ENCODE measurements at places on chromosomes 2 and 18.

DNA sequence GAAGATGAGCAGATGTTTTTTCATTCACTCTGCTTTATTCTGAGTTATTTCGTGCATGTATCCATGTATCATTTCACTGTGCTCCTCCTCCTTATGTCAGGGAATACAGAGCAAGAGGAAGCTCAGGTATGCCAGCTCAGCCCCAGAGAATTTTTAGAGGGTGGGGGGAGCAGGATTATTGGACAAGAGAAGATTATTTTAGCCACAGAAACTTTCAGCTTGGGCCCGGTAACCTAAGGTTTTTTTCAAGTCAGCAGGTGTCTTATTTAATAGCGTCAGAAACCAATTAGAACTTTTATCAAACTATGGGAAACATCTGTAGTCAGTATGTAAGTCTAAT is 232.9 kb upstream of the SIX3 start:
- H3K27me3 ChIP-seq, result peaks cover 15% of the 10 kb centered on the region
- DNase-seq, result no peak
- peaks cover 6% of the 10 kb centered on the region for H3K4me1 ChIP-seq

DNA sequence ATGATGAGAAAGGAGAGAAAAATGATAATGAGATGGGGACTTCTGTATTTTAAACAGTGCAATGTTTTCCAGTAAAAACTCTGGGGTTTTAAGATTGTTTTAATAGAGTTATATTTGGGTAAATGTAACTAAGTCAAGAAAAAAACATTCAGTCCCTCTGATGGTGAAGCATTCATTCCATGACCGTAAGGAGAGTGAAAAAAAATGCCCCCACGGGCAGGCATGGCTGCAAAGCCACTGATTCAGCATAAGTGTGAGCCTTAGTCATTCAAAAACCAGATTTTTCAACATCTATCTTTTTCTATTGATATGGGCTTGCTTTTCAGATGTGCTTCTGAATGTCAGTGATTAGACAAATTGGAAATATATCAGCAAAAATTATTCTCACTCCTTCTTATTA is 957.8 kb downstream of the SLC4A3 start:
- no peaks in the 10 kb centered on the region for H3K36me3 ChIP-seq
- H3K27ac ChIP-seq, result no peak overlapping the region
- DNase-seq, result no peak
- H3K27me3 ChIP-seq, result no peaks in the 10 kb centered on the region

DNA sequence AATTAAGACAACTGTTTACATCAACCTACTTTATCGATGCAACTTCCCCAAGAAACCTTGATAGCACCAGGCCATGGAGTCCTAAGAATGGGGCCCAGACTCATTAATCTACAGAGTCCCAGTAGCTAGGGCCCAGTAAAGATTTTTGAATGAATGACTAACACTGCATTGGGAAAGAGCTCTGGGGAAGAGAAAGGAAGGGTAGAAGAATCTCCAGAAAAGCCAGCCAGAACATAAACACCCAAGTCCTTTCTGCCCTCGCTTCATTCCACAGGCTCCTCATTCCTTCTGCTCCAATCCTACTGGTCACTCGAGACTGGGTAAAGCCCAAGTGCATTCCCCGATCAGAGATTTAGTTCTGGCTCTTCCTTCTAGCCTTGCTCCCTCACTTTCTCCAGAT is 44.3 kb downstream of the CYRIA start:
- H3K27me3 ChIP-seq, result peaks cover 10% of the 10 kb centered on the region
- peaks cover 17% of the 10 kb centered on the region for H3K36me3 ChIP-seq
- H3K4me3 ChIP-seq, result no peak overlapping the region

DNA sequence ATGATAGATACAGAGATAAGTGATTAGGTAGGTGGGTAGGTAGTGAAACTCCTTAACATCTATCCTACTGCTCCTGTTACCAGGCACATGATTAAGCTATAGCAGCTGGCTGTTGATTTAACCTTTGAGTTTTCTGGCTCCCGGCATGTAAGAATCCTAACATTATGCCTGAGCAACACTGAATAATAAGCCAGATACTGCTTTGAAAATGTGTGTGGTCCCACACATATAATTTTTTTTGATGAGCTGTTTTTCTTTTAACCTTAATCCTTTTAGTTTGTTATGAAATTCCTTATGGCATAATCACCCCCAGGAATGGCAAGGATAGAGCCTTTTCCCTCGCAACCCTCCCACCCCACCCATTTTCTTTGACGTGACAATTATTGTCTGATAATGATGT is 104.2 kb upstream of the NEUROD1 start:
- peaks cover 2% of the 10 kb centered on the region for H3K27me3 ChIP-seq
- no peak overlapping the region for H3K4me3 ChIP-seq
- H3K27ac ChIP-seq, result no peak overlapping the region
- DNase-seq, result no peak
- peaks cover 69% of the 10 kb centered on the region for H3K4me1 ChIP-seq

DNA sequence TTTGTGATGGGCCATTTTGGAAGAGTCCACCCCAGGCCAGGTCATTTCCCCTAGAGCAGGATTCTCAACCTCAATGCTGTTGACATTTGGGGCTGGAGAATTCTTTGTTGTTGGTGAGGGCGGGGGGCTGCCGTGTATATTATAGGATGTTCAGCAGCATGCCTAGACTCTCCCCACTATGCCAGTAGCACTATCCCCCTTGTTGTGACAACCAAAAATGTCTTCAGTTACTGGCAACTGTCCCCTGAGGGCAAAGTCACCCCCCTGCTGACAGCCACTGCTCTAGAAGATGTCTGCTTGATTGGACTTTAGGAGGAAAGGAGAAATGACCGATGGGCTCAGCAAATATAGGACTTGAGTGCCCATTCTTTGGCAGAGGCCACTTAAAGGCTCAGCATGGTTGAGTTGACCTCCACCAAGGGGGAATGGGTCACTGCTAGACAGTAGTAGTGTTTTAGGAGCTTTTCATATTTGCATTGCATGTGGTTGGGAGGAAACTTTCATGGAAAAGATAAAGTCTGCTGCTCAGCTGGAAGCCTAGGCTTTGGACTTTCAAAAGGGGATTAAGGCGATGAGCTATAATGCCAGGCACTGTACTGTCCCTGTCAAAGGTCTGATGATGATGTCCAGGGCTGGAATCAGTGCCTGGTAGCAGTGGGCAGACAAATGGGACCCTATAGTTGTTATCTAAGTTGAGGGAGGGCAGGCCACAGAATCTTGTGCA is 61.1 kb upstream of the MCFD2 start:
- peaks cover 3% of the 10 kb centered on the region for H3K27me3 ChIP-seq
- no peaks in the 10 kb centered on the region for H3K4me1 ChIP-seq
- H3K36me3 ChIP-seq, result peaks cover 20% of the 10 kb centered on the region
- no peak overlapping the region for H3K27ac ChIP-seq

DNA sequence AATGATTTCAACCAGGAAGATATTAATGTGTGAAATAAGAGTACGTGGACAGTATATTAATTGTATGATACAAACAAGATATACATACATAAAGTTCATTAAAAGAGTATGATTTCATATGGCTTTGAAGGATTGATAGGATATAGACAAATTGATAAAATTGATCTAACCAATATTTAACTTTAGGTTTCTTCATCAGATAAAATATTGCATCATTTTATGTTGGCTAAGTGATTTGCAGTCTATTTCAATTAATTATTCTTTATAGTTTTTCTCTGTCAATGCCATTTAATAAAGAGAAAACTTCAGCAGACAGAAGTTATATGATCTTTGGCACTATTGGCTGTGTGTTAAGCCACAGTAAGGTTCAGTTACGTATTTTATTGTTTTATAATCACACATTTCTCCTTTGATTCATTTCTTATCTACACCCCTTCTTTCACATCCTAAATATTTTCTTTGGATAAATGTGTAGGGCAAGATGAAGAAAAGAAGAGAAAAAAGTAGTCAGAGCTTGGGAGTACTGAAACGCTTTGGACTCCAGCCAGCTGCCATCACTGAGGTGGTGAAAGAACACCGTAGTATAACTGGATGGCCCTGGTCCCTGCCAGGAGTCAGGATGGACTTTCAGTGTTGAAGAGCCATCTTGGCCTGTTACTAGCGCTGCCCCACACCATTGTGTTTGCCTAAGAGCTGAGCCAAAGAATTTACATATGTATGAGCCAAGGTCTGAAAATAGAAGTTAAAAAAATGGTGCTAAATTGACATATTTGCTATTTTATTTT is 9.8 kb upstream of the CPS1 start:
- no peaks in the 10 kb centered on the region for H3K4me1 ChIP-seq
- DNase-seq, result no peak
- no peak overlapping the region for H3K4me3 ChIP-seq
- H3K27me3 ChIP-seq, result no peaks in the 10 kb centered on the region

GRCh38 chr2:105183555-105184323 is 57.8 kb upstream of the GPR45 start:
- peaks cover 36% of the 10 kb centered on the region for H3K4me1 ChIP-seq
- no peaks in the 10 kb centered on the region for H3K36me3 ChIP-seq
- H3K27me3 ChIP-seq, result peaks cover 13% of the 10 kb centered on the region

GRCh38 chr18:8635087-8635486 is 25.9 kb downstream of the RAB12 start:
- peaks cover 70% of the 10 kb centered on the region for H3K36me3 ChIP-seq
- H3K4me1 ChIP-seq, result no peaks in the 10 kb centered on the region
- no peak overlapping the region for H3K4me3 ChIP-seq
- H3K27me3 ChIP-seq, result no peaks in the 10 kb centered on the region
- H3K27ac ChIP-seq, result peak overlapping the region; percentile 86

DNA sequence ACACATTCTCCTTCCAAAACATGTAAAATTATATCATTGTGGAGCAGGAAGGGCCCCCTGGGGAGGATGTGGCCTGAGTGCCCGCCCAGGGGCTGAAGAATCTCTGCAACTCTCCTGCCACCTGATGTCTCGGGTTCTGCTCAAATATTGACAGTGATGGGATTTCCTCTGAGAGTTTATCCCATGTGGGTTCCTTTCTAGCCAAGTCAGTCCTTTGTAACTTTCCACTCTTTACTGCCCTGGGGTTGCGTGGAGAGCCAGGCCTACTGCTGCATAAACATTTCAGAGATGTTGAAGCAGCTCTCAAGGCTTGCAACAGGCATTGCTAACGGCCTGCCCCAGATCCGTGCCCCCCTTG is 4.0 kb upstream of the RAB17 start:
- peak overlapping the region; percentile 19 for H3K27ac ChIP-seq
- DNase-seq, result no peak
- peaks cover 36% of the 10 kb centered on the region for H3K27me3 ChIP-seq
- peaks cover 82% of the 10 kb centered on the region for H3K4me1 ChIP-seq

DNA sequence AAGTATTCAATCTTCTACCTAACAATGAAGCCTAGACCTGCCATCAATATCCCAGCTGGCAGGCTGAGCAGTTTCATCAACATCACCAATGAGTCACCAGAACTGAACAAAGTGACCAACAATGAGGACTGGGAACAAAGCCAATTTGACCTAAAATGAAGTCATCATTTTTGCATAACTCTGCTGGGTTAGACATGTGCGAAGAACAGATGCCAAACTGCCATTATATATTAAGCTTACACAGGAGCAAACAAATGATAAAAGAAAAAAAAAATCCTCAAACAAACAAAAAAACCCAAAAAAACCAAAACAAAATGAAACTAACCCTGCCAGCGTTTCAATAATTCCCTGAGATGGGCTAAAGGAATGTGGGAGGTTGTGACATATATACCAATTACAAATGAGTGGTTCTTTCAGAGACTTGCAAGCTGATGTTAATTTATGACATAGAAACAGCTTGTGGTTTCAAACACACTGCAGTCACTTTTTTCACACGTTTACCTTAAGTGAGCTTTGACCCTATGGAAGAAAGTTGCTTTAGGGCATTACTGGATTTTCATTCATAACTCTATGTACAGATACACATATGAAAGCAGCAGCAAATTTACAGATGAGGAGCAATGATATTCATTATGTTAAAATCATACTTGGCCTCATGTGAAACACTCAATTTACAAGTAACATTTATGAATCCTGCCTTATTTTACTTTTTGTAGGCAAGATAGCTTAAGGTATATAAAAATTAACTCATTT is 56.9 kb upstream of the CCDC141 start:
- peak overlapping the region; percentile 57 for H3K27ac ChIP-seq
- no peak for DNase-seq

DNA sequence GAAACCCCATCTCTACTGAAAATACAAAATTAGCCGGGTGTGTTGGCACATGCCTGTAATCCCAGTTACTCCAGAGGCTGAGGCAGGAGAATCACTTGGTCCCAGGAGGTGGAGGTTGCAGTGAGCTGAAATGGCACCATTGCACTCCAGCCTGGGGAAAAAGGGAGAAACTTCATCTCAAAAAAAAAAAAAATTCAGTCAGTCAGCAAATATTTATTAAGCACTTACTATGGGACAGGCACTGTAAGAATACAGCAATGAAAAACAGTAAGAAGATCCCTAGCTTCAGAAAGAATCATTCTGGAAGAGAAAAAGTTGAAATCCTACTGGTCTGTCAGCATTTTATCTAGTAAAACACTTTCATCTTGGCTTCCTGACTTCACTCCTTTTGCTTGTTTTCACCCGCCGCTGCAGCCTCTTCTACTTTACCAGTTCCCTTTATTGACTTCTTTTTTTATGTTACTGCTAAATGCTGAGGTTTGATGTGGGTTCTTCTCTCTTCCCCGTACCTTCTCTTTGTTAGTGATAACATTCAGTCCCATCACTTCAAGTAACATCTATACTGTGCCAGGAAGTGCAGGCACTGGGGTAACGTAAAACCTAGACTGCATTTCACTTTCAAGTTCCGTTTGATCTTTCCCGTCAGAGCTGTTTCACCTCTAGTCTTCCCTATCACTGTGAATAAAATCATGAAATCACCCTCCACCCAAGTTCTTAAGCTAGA is 10.8 kb upstream of the TAF4B start:
- H3K36me3 ChIP-seq, result no peaks in the 10 kb centered on the region
- H3K4me3 ChIP-seq, result no peak overlapping the region
- H3K27me3 ChIP-seq, result peaks cover 9% of the 10 kb centered on the region

- no peaks in the 10 kb centered on the region for H3K27me3 ChIP-seq
- no peak for DNase-seq
- no peak overlapping the region for H3K27ac ChIP-seq
- no peak overlapping the region for H3K4me3 ChIP-seq
- H3K36me3 ChIP-seq, result no peaks in the 10 kb centered on the region
Observed at GRCh38 chr2:144166743-144167142, 353.2 kb downstream of the ZEB2 start.

DNA sequence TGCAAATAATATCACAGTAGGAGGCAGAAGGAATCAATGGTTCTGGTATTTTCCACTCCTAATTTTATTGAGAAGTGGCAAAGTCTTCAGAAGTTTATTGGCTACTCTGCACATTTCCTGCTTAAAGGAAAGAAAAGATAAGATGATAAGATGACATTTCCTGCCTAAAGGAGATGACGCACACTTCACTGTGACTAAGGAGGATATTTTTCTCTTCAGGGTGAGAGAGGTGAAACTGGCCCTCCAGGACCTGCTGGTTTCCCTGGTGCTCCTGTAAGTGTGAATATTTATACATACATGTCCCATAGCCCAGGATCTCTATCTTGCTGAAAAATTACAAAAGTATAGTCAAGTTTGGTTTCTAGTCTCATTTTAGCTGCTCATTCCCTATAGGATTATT is 27.9 kb downstream of the COL3A1 start:
- peaks cover 10% of the 10 kb centered on the region for H3K36me3 ChIP-seq
- no peak overlapping the region for H3K4me3 ChIP-seq
- no peaks in the 10 kb centered on the region for H3K4me1 ChIP-seq

DNA sequence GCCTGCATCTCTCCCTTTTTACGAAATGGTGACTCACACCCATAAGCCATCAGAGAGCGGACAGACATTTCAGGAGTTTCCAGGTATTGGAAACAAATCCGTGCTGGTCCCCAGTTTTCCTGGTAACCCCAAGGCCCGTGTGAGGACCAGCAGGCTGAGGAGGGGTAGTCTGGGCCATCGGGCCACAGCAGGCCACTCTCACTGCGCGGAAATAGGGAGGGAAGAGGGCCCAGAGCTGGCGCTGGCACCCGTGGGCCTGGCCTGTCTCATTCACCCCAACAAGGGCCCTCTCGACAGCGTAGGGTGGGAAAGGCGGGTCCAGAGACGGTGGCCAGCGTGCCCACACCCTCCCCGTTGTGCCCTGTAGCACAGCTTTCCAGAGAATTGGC is 13.7 kb upstream of the FAHD2A start:
- H3K27ac ChIP-seq, result no peak overlapping the region
- no peaks in the 10 kb centered on the region for H3K4me1 ChIP-seq
- DNase-seq, result no peak
- H3K4me3 ChIP-seq, result no peak overlapping the region
- H3K36me3 ChIP-seq, result no peaks in the 10 kb centered on the region
